ENCODE measurements at places on chromosomes 16 and 17.

- no peak for DNase-seq
These were observed 44.8 kb downstream of the ADCY7 start for GRCh38 chr16:50311134-50311528.

- peak; percentile 44 for DNase-seq
These were observed at the start of gene MAF for GRCh38 chr16:79600638-79601091. MAF (minus strand) TSS chr16:79600737; CDS start chr16:79599902, 835 bp downstream.

DNA sequence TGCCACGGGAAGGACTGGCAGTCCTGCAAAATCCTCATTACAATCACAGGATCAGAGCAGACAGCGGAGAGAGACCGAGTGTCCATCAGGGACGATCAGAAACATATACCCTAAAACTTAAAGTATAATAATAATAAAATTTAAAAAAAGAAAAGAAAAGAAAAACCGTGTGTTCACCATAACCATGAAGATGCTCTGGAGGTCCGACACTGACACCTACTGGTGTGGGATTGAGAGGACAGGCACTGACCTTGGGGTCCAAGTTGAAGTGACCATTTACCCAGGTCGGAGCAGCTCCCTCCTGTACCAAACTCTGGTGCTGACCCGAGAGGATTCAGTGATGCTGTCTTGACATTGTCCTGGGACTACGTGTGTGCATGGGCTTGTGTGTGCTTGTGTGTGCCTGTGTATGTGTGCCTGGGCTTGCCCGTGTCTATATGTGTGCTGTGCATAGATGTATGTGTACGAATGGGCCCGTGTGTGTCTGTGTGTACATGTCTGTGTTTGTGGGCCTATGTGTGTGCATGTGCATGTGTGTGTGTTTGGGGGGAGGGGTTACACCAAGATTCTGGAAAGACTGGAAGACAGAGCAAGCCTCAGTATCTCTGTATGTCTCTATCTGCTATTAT is 10.0 kb upstream of the CD300LD start:
- peak; percentile 17 for DNase-seq

DNA sequence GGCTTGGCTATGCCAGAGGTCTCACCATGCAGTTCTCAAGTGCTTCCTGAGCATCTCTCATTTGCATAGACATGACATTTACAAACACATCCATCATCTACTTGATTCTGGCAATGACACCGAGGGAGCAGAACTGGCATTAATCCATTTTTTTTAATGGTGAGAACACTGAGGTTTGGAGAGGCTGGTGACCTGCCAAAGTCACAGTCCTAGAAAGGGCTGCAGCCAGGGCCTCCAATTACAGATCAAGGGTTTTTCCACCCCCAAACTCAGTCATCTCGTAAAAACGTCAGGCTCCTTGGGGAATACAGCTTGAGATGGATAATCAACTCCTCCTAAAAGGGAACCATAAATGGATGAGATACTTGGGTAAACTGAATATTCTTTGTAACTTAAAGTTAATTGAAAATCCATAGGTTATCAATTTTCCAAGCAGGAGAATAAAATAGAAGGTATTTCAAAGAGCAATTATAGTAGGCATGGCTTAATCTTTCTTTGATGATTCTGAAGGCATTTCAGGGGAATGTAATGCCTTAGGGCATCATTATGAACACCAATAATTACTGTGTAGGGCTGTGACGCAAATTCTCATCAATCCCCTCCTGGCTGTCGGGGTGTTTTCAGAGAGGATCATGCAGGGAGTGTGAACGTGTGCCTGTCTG is 9.4 kb upstream of the MEOX1 start:
- DNase-seq = no peak

DNA sequence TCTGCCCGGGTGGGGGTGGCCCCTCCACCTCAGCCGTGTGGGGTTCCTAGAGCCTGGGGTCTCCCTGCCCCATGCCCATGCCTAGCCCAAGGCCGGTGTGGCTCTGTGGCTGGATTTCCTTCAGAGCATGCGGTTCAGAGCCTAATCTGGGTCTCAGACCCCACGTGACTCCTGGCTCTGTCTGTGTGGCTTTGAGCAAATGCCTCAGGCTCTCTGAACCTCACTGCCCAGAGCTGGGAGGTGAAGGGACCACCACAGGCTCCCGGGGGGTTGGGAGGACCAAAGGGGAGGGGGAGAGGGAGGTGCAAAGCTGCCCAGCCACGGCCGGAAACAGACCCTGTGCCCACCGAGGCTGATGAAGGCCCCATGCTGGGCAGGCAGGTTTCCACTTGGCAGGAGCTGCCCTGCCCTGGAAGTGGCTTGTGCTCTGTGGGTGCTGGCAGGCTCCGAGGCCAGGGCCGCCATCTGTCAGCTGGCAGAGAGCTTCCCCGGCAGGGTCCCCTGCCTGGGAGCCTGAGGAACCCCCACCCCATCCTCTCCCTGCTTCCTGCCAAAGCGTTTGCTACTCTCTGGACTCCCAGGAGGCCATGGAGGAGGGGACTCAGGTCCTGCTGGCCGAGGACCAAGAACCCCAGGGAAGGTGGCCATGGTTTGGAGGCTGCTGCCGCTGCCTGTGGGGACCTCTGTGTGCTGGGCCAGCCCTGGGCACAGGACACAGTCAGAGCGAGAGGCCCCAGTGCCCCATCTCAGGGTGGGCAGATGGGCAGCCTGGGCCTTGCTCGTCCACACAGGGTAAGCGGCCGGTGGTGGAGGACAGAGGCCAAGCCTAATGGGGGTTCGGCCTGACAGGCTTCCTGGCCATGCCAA is 4.0 kb downstream of the CDH15 start:
- peak; percentile 49 for DNase-seq

GRCh38 chr17:78272181-78272913 is 40.9 kb downstream of the TMEM235 start:
- no peak for DNase-seq

DNA sequence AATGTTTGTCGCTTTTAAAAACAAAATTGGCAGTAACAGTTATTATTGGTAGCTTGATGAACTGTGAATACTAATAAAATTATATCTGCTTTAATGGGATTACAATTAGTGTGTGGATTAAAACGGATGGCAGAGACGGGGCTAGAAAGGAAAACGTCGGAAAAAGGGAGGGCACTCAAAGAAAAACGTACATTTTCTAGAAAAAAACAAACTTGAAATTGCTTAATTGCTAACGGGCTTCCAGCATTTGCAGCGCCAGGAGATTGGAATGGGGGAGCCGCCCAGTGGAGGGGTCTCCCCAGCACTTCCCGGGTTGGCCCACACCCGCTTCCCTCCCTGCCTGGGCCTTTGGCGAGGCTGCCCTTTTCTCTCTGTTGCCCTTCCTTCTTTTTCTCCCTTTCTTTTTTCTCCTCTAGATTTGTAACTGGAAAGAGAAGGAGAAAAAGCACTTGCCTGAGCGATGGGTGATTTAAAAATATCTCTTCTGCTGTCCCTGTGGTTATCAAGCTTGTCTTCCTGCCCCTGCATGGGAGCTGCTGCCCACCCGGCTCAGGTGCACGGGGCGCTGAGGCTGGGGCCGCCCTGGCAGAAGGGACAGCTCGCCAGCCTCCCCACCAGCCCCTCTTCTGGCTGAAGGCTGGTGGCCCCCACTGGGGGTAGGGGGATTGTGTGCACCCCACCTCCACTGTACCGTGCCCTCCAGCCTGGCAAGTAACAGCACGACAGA is 5.9 kb downstream of the BAHCC1 start:
- DNase-seq = no peak

DNA sequence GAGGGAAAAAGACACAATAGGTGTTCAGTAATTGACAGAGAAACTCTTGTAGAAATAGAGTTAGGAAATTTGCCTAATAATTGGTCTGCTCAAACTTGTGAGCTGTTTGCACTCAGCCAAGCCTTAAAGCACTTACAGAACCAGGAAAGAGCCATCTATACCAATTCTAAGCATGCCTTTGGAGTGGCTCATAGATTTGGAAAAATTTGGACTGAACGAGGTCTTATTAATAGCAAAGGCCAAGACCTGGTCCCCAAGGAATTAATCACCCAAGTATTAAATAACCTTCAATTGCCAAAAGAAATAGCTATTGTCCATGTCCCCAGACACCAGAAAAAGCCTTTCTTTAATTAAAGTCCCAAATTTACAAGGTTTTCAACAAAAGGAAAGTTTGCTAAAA is 90.3 kb downstream of the EMP2 start:
- no peak for DNase-seq

GRCh38 chr17:4548721-4549531 is 6.3 kb downstream of the MYBBP1A start:
- no peak for DNase-seq

DNA sequence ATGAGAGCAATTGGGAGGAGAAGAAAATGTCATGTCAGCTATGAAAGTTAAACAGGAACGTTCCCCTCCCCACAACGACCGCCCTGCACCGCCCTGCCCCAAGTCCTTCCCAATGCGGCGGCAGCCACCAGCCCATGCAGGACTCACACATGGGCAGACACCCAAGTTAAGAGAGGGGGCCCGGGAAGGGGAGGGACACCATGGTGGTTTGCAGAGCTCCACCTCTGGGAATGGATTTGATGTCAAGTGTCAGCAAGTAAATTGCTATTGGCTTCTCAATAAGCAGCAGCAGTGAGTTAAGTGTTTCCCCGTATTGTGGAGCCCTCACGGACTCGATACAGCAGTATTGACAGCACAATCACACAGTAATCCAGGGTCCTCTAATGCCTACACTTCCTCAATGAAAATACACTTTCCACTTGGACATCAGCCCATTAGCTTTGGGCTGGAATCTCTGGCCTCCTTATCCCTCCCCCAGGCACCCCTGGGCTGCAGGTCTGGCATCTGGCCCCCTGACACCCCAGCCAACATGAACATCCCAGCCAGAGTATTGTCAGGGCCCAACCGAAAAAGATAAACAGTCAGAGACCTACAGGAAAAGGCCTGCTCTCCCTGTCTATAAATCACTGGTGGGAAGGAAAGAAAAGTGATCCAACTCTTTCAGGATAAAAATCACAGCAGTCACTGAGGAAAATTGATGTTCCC is 22.6 kb downstream of the ZFHX3 start:
- DNase-seq = no peak

DNA sequence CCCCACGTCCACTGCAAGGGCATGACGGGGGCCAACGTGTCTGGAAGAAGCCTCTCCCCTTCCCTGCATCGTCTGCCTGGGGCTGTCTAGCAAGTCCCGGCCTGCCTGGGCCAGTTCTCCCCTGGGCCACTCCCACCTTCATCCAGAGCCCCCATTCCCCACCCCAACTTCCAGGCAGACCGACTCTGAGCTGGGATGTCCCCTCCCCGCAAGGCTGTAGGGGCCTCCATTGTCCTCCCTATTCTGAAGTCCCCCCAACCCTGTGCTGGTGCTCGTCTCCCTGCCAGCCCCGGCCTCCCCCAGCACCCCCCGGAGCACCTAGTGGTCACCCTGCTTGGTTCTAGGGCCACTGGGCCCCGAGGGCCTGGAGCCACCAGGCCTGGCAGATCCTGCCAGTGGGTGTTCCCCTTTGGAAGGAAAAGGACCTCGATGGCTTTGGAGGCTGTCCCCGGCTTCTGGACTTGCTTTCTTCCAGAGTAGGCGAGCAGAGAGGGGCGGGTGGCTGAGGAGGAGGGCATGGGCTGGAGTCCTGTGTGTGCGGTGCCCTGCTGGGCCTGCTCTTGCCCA is 4.8 kb downstream of the GLIS2 start:
- no peak for DNase-seq

- DNase-seq = no peak
These were observed 115.2 kb downstream of the COPRS start for GRCh38 chr17:31743797-31744196.

GRCh38 chr17:58325289-58325726 is 3.3 kb downstream of the TSPOAP1 start:
- DNase-seq = peak; percentile 23

DNA sequence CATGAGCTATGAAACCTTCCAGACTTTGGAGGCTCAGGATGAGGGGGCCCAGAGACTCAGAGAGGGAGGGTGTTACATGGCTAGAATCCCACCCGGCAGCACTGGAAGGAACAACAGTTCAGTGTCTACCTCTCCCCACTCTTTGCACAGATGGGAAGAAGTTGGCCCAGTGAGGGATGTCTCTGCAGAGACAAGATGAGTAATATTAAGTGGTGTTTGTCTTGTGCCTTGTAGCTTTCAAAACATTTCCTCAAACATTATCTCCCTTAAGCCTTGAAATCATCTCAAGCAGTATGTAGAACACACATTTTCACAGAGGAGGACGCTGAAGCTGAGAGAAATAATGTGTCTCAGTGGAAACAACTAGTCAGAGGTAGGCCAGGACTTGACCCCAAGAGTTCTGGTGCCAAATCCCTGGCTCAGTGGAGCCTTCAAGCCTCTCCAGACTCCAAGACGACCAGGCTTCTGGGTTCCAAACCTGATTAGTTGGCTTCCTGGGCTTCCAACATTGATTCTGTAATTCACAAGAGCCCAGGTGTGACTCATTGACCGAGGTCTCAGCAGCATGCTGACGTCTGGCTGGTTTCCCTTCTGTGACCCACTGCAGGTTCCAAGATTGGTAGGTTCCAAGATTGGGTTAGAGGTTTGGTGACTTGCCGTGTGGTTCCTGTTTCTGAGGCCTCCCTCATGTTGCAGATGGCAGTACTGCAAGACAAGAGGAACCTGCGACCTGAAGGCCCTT is 7.4 kb downstream of the RNF112 start:
- DNase-seq = no peak

DNA sequence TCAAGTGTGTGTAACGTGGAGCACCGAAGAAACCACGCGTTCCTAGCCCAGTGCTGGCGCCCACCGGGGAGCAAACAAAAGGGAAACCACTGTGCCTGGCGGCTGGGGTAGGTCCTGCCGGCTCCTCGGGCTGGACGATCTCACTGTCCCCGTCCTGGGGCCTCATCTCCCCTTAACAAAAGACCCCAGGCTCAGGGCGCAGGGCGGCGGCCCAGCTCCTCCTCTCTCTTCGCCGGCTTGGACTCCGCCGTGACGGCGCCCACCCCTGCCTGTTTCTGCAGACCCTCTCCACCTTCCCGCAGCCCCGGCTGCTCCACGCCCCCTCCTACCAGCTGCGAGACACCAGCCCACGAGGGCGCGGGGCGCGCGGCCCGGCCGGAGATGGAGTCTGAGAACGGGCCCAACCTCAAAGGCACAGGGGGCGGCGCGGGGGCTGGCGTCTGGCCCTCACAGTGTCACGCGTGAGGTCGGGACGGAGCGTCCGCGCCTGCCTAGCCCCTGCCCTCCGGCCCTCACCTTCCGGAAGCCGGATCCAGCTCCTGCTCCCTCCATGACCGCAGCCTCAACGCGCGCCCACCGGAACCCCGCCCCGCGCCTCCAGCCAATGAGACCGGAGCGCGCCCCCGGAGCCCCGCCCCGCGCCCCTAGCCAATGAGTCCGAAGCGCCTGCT is at the start of gene CENPX:
CENPX (minus strand) TSS at position 569 of the 671 bp plus-strand sequence; CDS start at position 552, 17 bp downstream.
- no peak for DNase-seq

- DNase-seq = no peak
These were observed 4.1 kb downstream of the ICAM2 start for GRCh38 chr17:64016231-64016784.

- peak; percentile 70 for DNase-seq
These were observed 4.5 kb downstream of the ABCC3 start for GRCh38 chr17:50638966-50639713.

GRCh38 chr17:70071127-70071526 is 3.9 kb upstream of the KCNJ16 start:
- DNase-seq = no peak

GRCh38 chr16:1532771-1533170 is 695 bp upstream of the TMEM204 start:
- no peak for DNase-seq

GRCh38 chr17:7476494-7476893 is 2.9 kb downstream of the ZBTB4 start:
- DNase-seq = no peak
